GM04503 (cell line): ENCODE measurements at places on chromosomes 2 and 18.

- no peak for DNase-seq
Measured at GRCh38 chr2:24085200-24085489, 511 bp upstream of the TP53I3 start.

GRCh38 chr2:162028511-162028910 lies 45.5 kb downstream of the DPP4 start:
- DNase-seq, result no peak

GRCh38 chr18:49537232-49537896 lies 24.5 kb upstream of the LIPG start:
- no peak for DNase-seq

- DNase-seq, result no peak
Measured at GRCh38 chr2:221931251-221931991, 359.3 kb upstream of the EPHA4 start.

GRCh38 chr18:75694292-75694691 lies 266.8 kb upstream of the SMIM21 start:
- no peak for DNase-seq

GRCh38 chr2:204272089-204272488 lies 273.2 kb upstream of the PARD3B start:
- no peak for DNase-seq
